ENCODE measurements at places on chromosomes 16 and 17.
A peak's percentile ranks its signal among the peaks of the same experiment; 100 is the strongest.

GRCh38 chr16:50679676-50680555 is 1.2 kb downstream of the SNX20 start:
- DNase-seq: no peak

- DNase-seq: no peak
Observed at GRCh38 chr16:60091529-60091928, 1357.4 kb upstream of the GOT2 start.

DNA sequence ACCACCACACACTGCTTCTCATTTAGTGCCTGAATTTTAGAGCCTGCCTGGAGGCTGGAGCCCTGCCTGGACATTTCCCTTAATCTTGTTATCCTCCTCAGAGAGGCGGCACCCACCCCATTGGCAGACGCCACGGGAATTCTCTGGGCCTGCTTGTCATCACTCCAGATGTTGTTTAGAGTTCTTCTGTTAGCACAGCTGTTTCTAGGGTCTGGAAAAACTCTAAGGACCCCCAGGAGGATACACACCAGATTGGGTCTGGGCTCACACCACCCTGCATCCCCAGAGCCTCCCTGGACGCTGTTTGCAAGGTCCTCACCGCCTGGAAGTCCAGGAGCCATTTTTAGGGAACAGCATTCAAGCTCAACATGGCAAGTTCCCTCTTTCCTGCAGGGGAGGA is 565 bp upstream of the XAF1 start:
- no peak for DNase-seq

GRCh38 chr17:45577571-45578279 is 87.2 kb upstream of the PLEKHM1 start:
- DNase-seq: no peak

- no peak for DNase-seq
Observed at GRCh38 chr16:23523876-23524385, 13.6 kb upstream of the GGA2 start.

GRCh38 chr17:47877368-47878034 is 18.5 kb upstream of the SP2 start:
- no peak for DNase-seq

DNA sequence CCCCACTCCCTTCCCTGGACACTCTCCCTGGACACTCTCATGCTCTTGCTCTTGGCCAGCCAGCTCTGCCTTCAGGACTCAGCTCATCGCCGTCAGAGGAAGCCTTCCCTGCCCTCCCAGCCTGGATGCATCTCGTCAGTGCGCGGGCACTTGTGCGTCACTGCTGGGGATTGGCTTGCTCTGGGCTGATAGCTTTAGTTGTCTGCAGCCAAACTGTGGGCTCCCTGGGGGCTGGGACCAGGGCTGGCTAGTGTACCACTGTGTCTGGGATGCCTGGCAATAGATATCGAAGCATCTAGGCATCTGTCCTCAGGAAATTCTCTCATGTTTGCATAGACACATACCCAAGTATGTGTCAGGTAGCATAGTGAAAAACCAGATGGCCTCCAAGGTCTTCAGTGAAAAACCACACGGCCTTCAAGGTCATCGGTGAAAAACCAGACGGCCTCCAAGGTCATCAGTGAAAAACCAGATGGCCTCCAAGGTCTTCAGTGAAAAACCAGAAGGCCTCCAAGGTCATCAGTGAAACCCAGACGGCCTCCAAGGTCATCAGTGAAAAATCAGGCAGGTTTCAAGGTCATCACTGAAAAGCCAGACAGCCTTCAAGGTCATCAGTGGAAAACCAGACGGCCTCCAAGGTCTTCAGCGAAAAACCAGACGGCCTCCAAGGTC is 72.0 kb downstream of the CMIP start:
- no peak for DNase-seq

- DNase-seq: no peak
Observed at GRCh38 chr16:51577621-51578303, 426.7 kb upstream of the SALL1 start.

DNA sequence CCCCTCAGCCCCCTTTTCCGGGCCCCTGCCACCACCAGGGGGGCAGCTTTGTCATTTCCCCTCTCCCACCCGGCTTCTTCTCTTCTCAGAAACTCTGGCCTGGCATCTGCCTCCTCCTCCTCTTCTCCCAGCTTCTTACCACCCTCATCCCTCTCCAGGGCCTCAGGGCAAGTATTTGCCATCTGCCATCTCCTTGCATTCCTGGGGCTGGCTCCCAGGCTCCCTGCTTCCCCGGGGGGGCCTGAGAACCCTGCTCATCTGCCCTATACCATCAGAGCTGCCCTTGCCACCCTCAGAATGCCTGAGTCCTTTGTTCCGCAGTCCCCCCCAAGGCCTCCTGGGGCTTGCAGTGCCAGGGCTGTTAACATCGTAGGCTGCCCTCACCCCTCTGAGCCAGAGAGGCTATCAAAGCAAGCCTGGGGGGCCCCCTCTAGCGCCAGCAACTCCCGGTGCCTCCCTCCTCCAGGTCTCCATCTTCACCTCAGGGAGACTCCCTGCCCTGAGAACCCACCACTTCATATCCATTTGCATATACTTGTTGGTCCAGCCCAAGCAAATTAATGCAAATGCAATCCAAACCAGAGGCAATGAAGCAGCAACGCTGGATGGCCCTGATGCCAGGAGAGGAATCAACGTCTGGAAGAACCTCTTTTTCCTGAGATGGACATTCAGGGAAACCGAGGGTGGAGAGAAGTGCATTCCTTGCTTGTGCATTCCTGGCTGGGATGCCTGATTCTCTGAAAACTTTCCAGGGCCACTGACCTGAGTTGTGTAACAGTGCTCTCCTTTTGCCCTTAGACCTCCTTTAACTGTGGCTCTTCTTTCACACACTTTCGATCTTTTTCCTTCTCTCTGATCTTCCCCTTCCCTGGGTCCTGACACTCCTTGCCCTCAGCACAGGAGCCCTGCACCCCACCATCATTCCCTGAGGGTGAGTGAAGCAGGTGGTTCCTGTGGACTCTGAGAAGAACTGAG is 20.7 kb upstream of the SP2 start:
- no peak for DNase-seq

GRCh38 chr16:4110680-4111079 is 5.6 kb downstream of the ADCY9 start:
- DNase-seq: no peak

- DNase-seq: peak; percentile 39
Observed at GRCh38 chr17:46809110-46809571, 9.4 kb downstream of the WNT3 start.

DNA sequence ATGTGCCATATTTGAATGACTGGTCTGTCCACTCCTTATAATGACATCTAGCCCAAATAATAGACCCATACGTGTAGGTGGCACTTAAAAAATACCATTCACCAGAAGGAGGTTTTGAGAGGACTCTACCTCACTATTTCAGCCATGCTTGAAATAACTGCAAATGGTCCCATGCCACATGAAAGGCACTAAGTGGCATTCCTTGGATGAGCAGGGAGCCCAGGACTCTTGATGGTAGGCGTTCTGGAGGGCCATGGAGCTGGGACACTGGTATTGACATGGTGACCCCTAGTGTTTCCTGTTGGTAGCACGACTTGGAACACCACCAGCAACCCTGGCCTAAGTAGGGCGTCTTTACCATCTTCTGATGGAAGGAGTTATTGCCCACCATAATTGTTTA is 148.7 kb upstream of the ZFHX3 start:
- DNase-seq: peak; percentile 74

DNA sequence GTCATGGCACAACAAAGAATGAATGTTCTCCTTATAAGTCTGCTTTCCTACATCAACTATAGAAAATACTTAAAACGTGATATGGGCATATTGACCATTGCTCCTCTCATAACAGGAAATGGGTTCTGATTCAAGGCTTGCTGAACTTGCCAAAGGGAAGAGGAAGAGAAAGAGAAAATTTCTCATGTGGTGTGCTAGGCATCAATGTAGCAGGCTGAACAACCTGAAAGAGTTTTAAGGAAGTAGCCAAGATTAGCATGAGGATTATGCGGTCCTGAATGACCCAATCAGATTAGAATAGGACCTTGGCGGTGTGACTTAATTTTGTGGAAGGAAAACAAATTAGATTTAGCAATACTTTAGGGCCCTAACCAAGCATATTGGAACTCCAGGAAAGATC is 617.7 kb upstream of the CDH11 start:
- no peak for DNase-seq

GRCh38 chr17:58416937-58417299 is 416 bp downstream of the RNF43 start:
- no peak for DNase-seq

- DNase-seq: no peak
Observed at GRCh38 chr16:84449156-84450140, 55.0 kb downstream of the MEAK7 start.

GRCh38 chr16:71669926-71670536 is 44.0 kb downstream of the MARVELD3 start:
- no peak for DNase-seq

GRCh38 chr16:1509307-1510221 is 16.4 kb downstream of the TELO2 start:
- no peak for DNase-seq

DNA sequence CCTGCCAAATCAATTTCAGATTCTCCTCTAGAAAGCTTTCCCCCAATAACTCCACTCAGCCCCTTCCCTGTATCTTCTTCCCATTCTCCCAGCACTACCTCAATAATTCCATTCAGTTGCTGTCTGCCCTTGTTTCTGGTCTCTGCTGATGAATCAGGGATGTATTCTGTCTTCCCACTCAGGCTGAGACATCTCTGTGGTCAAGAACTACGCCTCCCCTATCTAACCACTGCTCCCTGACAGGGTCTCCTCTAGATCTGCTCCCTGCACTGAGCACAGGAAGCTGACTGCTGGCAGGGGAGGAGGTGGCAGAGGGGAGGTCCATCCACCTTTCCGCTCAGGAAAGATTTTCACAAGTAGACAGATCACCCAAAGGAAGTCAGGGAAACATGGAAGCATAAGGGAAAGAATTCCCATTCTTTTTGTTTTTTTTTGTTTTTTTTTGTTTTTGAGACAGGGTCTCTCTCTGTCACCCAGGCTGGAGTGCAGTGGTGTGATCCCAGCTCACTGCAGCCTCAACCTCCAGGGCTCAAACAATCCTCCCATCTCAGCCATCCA is 16.9 kb upstream of the SP2 start:
- DNase-seq: no peak

DNA sequence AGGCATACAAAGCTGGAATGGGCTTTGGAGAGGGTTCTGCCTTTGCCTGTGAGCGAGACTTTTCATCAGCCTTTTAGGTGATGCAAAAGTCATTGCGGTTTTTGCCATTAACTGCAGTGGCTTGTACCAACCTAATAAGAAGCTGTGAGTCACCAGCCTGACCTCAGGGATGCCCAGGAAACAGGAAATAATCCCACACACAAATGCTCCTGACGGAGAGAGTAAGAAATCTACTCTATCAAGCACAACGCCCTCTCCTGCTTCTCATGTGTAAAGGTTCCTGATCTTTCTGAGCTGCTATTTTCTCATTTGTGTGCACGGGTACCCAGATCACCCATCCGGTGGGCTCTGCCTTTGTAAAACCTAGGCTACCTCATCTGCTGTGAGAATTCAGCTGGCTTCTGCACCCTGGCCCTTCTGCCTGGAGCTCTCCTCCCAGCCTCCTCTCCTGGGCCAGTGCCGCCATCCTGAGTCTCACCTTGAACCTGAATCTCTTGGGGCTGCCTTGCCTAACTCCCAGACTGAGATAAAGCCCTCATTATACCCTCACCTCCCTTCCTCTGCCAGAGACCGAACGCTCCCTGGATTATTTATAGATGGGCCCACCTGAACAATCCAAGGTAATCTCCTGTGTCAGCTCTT is 299.7 kb downstream of the C16orf95 start:
- DNase-seq: peak; percentile 6

GRCh38 chr17:11404431-11405276 is 163.6 kb downstream of the SHISA6 start:
- no peak for DNase-seq

GRCh38 chr16:97822-98221 is 19.8 kb downstream of the MPG start:
- no peak for DNase-seq

DNA sequence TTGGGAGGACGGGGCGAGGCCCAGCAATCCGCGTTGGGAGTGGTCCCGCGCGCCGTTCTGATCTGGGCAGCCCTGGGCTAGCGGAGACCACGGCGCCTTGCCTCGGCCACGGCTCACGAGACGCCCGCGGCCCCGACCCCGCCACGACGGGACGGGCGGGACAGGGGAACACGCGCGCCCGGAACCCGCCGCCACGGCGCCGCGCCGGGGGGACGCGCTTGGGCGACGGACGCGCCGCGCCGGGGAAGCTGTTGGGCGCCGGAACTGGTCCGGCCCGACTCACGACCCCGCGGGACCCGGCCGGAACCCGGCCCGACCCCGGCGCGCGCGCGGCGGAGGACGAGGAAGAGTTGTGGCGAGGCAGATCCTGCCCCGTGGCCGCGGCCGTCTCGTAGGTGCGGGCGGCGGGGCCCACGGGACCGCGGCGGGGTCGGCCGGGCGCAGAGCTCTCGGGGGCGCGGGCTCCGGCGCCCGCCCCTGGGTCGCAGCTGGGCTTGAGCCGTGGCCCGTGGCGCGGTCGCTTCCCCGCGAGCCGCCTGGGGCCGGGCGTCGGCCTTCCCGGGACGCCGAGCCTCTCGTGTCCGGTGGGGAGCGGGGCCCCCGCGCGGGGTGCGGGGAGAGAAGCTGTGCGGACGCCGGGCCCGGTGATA is at the start of gene ACSF3:
Gene ACSF3, plus strand, starts transcription at position 251 of the 650 bp plus-strand sequence. CDS start 6,830 bp downstream, outside the sequence.
- DNase-seq: peak; percentile 75

DNA sequence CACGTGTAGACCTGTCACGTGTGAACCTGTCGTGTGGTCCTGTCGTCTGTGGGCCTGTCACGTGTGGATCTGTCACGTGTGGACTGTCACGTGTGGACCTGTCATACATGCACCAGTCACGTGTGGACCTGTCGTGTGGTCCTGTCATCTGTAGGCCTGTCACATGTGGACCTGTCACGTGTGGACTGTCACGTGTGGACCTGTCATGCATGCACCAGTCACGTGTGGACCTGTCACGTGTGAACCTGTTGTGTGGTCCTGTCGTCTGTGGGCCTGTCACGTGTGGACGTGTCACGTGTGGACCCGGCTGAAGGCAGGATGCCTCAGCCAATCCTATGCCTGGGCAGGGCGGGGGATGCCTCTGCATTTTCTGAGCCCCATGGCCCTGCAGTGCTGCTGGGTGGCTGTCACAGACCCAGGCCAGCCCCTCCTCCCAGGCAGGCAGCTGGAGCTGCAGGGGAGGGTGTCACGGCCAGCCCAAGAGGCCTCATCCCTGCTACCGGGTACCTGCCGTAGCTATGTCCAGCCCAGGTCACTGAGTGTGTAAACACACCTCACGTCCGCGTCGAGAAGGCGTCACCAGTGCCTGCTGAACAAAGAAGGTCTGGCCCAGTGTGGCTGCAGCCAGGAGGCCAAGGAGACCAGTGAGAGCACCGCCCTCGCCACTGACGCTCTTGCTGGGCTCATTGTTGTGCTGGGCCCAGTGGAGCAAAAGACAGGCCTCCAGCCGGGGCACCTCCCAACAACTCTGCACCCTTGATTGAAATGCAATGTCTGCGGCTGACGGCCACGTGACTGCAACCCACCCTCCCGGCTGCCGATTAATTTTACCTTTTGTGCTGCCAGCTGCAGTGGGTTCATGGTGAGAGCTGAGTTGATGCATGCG is 18.6 kb upstream of the ACSF3 start:
- no peak for DNase-seq

GRCh38 chr16:67884-68789 is 4.3 kb downstream of the RHBDF1 start:
- no peak for DNase-seq

GRCh38 chr16:28974007-28974436 is 556 bp upstream of the SPNS1 start:
- DNase-seq: peak; percentile 53

Measured in hematopoietic multipotent progenitor cell treated with erythropoietin and hydrocortisone succinate and interleukin-3 and kit ligand, for 6 days (in vitro differentiated cells).